ENCODE measurements at places on chromosomes 1 and 21. TPM values are rescaled to one million over a fixed set of nuclear protein-coding genes. Genes with fewer than 3 reads are reported as not detected.

Gene CELA2A
- total RNA-seq = not detected

- no peaks in the 10 kb centered on the region for H3K27me3 ChIP-seq
- no peak overlapping the region for H3K27ac ChIP-seq
- DNase-seq = no peak
- H3K4me3 ChIP-seq = no peak overlapping the region
- no peaks in the 10 kb centered on the region for H3K36me3 ChIP-seq
These were observed 258.3 kb upstream of the NEGR1 start for GRCh38 chr1:72540674-72541073.

- H3K27me3 ChIP-seq = no peaks in the 10 kb centered on the region
- no peaks in the 10 kb centered on the region for H3K36me3 ChIP-seq
- H3K27ac ChIP-seq = no peak overlapping the region
- H3K4me1 ChIP-seq = no peaks in the 10 kb centered on the region
- H3K4me3 ChIP-seq = no peak overlapping the region
These were observed 65.6 kb downstream of the GRIK3 start for GRCh38 chr1:36968730-36969129.

GRCh38 chr1:215140135-215140534, 57.6 kb downstream of the KCNK2 start:
- H3K4me3 ChIP-seq = no peak overlapping the region
- no peak for DNase-seq
- H3K4me1 ChIP-seq = no peaks in the 10 kb centered on the region
- no peaks in the 10 kb centered on the region for H3K27me3 ChIP-seq
- H3K27ac ChIP-seq = no peak overlapping the region

GRCh38 chr1:113409363-113409762, 19.0 kb downstream of the MAGI3 start:
- no peak overlapping the region for H3K27ac ChIP-seq
- no peaks in the 10 kb centered on the region for H3K36me3 ChIP-seq
- no peak for DNase-seq

GRCh38 chr1:214209260-214209808, 71.6 kb upstream of the SMYD2 start:
- H3K36me3 ChIP-seq = no peaks in the 10 kb centered on the region
- DNase-seq = peak; percentile 20
- H3K4me1 ChIP-seq = peaks cover 48% of the 10 kb centered on the region
- no peak overlapping the region for H3K4me3 ChIP-seq
- H3K27ac ChIP-seq = no peak overlapping the region

DNA sequence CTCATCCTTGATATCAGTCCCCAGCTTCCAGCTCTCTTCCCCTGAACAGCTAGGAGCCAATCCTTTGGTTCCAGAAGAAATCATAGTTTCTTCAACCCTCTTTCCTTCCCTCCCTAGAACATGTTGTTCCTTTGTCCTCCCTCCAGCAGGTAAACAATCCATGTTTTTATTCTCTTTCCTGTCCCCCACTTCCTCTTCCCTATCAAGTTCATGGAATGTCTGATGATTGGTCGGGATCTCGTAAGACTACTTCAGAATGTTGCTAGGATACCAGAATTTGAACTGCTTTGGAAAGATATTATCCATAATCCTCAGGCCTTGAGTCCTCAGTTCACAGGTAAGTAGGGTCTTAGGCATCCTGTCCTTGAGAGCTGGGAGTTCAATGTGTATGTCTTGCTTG, 23.1 kb upstream of the SLC27A3 start:
- H3K27ac ChIP-seq = no peak overlapping the region
- no peak overlapping the region for H3K4me3 ChIP-seq
- no peaks in the 10 kb centered on the region for H3K27me3 ChIP-seq
- peaks cover 17% of the 10 kb centered on the region for H3K4me1 ChIP-seq
